ENCODE measurements at places on chromosomes 2 and 18. TPM values are rescaled to one million over a fixed set of nuclear protein-coding genes. Genes with fewer than 3 reads are reported as not detected.

GRCh38 chr2:12099374-12099773, 352.9 kb downstream of the LPIN1 start:
- DNase-seq = no peak

- DNase-seq = no peak
Observed at GRCh38 chr18:3046216-3046808, 33.4 kb upstream of the LPIN2 start.

GRCh38 chr2:62568983-62569837, 63.2 kb upstream of the TMEM17 start:
- DNase-seq = no peak

GRCh38 chr2:102226612-102227391, 40.0 kb downstream of the IL1RL2 start:
- DNase-seq = no peak

GRCh38 chr2:42796427-42797248, 4.3 kb upstream of the HAAO start:
- no peak for DNase-seq

- DNase-seq = no peak
Observed at GRCh38 chr2:21353879-21354679, 230.3 kb downstream of the TDRD15 start.

GRCh38 chr2:46363535-46364170, 66.4 kb downstream of the EPAS1 start:
- no peak for DNase-seq

DNA sequence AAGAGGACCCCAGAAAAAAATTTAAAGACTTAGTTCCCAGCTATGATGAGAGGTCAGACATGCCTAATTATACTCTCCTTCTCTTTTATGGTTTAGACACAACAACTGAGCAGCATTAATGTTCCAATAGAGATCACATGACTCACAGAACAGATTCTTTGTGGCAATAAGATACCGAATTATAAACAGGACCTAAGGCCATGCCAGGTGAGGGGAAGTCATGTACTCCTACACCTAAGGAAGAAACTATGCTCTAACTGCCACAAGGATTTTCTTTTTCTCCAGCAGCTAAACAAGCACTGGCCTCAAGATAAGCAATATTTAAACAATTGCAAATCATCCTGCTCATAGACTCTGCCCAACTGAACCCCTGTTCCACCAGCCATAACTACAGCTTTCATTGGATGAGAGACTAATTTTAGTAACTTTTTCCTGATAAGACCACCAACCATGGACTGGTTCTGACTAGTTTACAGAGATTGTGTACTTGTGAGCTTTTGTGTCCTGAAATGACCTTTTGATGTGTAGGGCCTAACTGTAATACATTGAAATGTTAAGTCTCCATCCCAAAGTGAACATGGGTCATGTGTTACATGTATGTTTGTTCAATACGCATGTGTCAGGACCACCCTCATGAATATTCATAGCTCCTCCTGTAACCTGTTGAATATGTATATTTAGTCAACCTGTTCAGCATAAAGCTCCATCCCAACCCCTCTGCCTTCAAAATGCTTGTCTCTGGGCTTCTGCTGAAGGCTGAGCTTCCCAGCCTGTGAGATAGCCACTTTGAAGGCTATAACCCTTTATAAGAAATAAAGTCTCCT, 21.6 kb upstream of the NFE2L2 start:
- DNase-seq = no peak

DNA sequence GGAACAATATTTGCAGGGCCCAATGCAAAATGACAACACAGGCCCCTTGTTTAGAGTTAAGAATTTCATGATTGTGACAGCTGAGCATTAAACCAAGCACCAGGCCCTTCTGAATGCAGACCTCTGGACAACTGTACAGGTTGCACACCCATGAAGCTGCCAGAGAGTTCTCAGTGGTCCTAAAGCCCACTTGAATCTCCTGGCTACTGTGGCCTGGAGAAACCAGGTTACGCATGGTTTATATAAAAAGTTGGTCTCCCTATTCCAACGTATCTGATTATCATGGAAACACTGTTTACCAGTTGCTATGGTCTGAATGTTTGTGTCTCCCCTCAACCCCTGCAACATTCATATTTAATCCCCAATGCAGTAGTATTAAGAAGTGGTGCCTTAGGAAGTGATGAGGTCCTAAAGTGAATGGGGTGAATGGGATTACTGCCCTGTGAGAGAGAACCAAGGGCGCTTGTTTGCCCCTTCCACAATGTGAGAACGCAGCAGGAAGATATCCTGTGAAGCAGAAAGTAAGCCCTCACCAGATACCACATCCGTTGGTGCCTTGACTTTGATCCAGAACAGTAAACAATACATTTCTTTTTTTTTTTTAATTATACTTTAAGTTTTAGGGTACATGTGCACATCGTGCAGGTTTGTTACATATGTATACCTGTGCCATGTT, 48.0 kb upstream of the ANXA4 start:
- no peak for DNase-seq

- DNase-seq = no peak
Observed at GRCh38 chr2:219476652-219477151, 22.0 kb upstream of the GMPPA start.

GRCh38 chr2:9847140-9847539, 3.9 kb downstream of the TAF1B start:
- no peak for DNase-seq

- DNase-seq = no peak
Observed at GRCh38 chr2:182586426-182586825, 129.6 kb upstream of the DNAJC10 start.

DNA sequence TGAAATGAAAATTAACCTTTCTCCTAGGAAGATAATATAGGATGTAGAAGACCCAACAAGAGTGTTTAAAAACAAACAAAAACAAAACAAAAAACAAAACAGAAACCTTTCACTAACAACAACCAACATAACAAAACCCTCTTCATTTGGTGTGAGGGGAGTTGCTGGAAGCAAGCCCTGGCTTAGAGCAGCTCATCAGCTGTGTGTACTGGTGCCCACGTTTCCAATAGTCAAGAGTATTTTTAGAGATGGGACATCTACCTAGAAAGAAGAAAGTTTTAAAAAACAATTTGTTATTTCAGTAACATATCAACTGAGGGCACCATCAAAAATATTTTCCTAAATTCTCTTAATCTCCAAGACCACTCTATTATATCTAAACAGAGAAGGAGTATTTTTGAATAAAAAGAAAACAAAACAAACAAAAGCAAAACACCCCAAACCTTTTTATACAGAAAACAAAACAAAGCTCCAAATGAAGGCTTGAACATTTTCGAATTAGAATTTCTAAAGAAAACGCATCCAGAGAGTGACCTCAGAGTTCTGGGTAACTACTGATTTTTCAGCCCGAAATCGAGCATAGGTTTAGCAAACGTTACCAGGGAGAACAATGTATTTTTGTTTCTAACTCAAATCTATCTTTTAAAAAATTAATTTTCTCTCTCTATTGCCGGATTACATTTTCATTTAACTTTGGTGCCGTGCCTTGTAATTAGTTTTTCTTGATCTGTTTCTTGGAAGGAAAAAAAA, 134.6 kb downstream of the INSIG2 start:
- DNase-seq = no peak

DNA sequence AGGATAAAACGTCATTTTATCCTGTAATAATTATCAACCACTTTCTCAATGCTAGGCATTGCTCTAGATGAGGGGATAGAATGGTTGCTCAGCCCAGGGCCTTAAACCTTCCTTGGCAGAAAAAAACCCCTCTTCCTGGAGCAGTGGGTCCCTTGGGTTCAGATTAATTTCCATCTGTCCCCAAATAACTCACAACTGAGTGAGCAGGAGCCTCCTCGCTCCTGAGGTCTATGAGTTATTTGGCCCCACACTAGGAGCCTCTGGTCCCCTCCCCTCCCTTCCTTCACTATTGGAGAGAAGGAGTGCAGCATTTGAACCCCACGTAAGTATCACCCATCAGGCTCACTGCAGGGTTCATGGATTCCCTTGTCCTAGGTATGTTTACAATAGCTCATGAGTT, 157.5 kb upstream of the FHL2 start:
- DNase-seq = no peak

- DNase-seq = no peak
Observed at GRCh38 chr2:108346827-108347226, 30.9 kb upstream of the SULT1C4 start.

- DNase-seq = no peak
Observed at GRCh38 chr18:39692367-39693015, 2126.9 kb upstream of the CELF4 start.

DNA sequence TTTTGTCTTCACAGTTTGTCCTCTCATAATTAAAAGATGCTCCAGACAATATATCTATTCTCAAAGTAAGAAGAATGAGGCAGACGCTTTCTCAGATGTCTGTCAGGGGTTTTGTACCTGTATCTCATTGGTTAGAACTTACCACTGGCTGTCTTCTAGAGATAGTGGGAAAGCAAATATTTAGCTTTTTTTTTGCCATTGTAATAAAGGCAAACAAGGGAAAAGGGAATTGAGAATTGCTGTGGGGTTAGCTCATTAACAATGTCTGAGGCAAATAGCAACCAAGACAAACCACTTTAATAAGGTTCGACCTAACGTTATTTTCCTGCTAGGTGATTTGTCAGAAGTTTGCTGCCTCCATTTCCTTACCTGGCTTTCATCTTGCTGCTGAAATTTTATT, 30.0 kb downstream of the ZNF638 start:
- DNase-seq = no peak

DNA sequence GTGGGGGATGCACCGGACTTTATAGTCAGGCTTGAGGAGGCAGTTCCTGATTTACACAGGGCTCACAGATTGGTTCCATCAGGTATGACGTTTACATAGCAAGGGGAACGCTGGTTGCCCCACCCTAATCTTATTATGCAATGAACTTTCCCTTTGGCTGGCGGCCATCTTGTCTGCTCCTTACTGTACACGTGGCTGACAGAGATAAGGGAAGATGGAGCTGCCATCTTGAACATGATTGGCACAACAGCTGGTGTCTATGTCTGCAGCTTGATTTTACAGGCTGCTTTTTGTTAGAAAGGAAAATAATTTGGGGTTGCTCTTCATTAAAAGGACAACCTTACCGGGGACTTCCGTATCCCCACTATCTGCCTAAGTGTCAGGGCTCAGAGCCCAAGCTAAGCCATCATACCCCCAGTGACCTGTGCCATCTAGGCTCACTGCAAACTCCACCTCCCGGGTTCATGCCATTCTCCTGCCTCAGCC, 33.5 kb upstream of the ATG16L1 start:
- no peak for DNase-seq

- no peak for DNase-seq
Observed at GRCh38 chr2:23533338-23533695, 148.3 kb downstream of the KLHL29 start.

DNA sequence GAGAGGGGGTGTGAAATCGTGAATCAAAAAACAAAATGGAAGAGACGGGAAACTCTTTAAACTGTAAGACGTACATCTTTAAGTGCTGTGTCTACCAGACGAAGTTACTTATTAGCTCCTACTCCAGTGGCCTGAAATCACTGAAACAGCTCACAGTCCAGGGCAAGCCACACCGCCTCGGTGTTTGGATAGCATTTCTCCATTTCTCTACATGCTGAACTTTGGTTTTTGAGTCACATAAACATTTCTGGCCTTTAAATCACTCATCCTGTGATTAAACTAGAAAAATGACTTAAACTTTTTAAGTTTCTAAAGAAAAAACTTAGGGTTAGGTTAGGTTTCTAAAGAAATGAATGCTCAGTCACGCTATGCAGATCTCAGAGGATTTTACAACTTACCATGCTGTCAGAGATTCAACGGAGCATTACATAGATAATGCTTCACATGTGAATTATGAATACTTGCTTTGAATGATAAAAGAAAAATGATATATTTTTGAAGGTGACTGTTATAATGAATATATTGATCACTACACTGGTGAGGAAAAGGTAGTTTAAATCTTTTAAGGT, 138.4 kb downstream of the MBP start:
- DNase-seq = no peak

DNA sequence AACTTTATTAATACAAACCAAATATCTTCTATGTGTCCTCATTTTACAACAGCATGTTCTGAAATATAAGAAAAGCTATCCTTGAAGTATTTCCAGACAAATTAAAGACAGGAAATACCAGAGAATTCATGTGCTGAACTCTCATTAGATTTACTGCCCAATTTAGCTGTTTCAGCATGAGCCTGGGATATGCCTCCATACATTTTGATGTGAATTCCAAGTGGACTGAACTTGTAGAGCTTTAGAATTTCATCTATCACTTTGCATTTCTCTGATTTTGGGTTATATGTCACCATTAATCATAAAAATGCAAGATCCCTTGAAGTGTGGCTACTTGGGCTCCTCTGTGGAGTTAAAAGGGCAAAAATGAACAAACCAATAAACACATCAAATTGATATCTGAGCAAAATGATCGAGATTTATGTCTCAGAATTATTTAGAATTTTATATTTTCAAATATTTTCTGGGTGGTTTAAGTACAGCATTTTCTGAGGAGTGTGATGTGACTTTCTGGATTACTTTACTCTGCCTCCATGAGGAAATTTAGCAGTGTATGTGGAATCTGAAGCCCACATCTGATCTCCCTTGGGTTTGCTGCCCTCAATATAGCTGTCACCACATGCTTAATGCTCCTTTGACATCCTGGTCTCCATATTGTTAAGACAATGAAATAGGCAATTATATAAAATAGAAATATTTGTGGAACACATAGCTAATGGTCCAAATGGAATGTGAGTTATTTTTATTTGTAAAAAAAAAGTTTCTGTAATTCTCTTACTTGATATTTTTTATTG, 206.6 kb upstream of the RBMS1 start:
- DNase-seq = no peak

KRTCAP3 gene
- 24.0 TPM for total RNA-seq

LDLRAD4 gene
- total RNA-seq = 8.7 TPM

COLEC11 gene
- total RNA-seq = 3.1 TPM

DSC3 gene
- total RNA-seq = 0.09 TPM

MOGAT1 gene
- total RNA-seq = not detected

SPP2 gene
- not detected for total RNA-seq

UGT1A5 gene
- not detected for total RNA-seq

MC4R gene
- not detected for total RNA-seq

DAW1 gene
- 0.25 TPM for total RNA-seq

KANSL1L gene
- 32.3 TPM for total RNA-seq

EFR3B gene
- total RNA-seq = 0.25 TPM

CDH20 gene
- not detected for total RNA-seq

GAD1 gene
- 0.23 TPM for total RNA-seq

CHRND gene
- total RNA-seq = not detected
